ENCODE measurements at places on chromosomes 2 and 18.

DNA sequence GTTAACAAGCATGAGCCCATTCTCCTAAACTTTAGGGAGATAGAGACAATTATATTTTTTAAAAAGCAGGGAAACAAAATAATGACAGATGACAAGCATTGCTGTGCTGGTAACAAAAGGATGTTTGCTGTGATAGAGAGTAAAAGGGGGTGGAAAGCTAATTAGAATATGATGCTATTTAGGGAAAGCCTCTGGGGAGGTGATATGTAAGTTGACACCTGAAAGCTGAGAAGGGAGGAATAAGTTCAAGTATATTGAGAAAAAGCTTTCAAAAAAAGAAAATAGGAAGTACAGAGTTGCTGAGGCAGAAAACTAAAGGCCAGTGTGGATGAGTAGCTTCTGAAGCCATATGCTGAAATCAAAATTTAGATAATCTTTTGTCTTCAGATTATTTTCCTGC lies 565.2 kb upstream of the NRXN1 start:
- ATAC-seq, result no peak

GRCh38 chr2:56185582-56186046 lies 1.8 kb downstream of the CCDC85A start:
- peak; percentile 52 for ATAC-seq

DNA sequence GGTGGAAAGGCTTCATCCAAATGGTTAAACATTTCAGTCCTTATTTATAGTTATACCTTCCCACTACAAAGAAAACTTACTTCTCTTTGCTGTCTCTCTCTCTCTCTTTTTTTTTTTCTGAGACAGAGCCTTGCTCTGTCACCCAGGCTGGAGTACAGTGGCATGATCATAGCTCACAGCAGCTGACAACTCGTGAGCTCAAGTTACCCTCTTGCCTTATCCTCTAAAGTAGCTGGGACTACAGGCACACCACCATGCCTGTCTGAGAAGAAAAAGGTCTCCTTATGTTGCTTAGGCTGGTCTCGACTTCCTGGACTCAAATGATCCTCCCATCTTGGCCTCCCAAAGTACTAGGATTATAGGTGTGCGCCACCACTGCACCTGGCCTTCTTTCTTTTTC lies 32.3 kb upstream of the OLA1 start:
- ATAC-seq, result no peak

DNA sequence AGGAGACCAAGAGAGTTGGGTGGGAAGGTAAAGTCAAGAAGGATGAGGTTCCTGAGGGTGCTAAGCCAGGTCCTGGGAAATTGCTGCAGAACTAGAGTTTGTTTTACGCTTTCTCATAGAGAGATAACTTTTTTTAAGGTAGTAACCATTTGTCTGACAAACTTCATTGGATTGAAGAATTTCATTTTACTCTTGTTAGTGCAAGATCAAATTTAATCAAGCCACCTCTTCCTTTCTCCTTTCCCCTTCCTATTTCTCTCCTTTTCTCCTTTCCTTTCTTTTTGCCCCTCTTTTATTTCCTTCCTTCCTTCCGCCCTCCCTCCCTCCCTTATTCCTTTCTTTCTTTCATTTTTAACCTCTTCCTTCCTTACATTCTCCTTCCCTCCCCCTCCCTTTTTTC lies 65.4 kb downstream of the RDH14 start:
- no peak for ATAC-seq

GRCh38 chr2:110998311-110998710 lies 122.4 kb upstream of the BCL2L11 start:
- ATAC-seq, result no peak

DNA sequence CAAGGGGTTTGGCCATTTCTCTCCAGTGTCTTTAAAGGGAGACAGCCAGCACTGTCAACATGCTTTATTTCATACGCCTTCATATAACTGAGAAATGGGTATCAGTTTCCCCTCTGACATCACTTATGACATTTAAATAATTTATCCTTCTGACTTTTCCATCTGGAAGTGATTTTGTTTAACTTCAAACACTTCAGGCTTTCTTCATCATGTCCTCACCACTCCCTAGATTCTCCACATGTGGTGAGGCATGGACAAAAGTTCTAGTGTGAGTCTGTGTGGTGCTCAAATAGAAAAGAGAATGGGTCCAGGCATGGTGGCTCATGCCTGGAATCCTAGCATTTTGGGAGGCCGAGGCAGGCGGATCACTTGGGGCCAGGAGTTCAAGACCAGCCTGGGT lies 158.6 kb downstream of the TXNL1 start:
- no peak for ATAC-seq

- no peak for ATAC-seq
Measured at GRCh38 chr18:21684731-21685130, 19.8 kb downstream of the ABHD3 start.

DNA sequence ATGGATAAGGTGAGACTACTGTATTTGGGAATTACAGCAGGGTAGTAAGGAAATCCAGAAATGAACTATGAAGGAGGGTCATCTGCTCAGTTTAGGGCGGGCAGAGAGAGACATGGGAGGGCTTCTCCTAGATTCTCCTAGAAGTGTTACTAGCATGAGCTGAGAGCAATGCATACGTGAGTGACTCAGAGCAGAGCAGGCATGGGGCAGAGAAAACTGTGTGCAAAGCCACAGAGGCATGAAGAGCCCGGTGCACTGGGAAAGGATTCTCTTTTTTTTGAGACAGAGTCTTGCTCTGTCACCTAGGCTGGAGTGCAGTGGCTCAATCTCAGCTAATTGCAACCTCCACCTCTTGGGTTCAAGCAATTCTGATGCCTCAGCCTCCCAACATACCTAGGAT lies 116.2 kb downstream of the SOCS6 start:
- 0 out of 3 replicates have a peak, but pooled peaks have one; percentile 32 for ATAC-seq

- ATAC-seq, result no peak
Measured at GRCh38 chr2:141714496-141714895, 416.3 kb downstream of the LRP1B start.

DNA sequence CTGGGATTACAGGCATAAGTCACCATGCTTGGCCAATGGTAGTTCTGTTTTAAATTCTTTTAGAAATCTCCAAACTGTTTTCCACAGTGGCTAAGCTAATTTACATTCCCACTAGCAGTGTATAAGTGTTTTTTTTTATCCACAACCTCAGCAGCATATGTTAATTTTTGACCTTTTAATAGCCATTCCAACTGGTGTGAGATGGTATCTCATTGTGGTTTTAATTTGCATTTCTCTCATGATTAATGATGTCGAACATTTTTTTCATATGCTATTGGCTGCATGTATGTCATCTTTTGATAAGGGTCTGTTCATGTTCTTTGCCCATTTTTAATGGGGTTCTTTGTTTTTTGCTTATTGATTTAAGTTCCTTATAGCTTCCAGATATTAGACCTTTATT lies 20.0 kb downstream of the MOCOS start:
- ATAC-seq, result no peak

DNA sequence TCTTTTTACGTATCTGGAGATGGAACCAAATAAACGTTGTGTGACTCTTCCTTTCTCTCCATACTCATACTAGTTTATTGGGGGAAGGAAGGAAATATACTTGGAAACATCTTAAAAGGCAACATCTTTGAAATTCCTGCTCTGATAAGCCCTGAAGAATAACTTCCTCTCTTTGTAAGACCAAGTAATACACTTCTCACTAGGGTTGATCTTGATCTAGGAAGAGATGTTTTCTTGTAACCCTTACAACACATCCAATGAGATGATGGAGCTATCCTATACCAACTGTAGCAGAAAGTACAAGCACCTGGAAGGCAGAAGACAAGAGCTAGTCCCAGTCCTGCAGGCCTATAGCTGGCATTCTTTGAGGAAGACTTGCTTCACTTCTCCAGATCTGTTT lies 2.0 kb downstream of the ANKRD44 start:
- ATAC-seq, result no peak

DNA sequence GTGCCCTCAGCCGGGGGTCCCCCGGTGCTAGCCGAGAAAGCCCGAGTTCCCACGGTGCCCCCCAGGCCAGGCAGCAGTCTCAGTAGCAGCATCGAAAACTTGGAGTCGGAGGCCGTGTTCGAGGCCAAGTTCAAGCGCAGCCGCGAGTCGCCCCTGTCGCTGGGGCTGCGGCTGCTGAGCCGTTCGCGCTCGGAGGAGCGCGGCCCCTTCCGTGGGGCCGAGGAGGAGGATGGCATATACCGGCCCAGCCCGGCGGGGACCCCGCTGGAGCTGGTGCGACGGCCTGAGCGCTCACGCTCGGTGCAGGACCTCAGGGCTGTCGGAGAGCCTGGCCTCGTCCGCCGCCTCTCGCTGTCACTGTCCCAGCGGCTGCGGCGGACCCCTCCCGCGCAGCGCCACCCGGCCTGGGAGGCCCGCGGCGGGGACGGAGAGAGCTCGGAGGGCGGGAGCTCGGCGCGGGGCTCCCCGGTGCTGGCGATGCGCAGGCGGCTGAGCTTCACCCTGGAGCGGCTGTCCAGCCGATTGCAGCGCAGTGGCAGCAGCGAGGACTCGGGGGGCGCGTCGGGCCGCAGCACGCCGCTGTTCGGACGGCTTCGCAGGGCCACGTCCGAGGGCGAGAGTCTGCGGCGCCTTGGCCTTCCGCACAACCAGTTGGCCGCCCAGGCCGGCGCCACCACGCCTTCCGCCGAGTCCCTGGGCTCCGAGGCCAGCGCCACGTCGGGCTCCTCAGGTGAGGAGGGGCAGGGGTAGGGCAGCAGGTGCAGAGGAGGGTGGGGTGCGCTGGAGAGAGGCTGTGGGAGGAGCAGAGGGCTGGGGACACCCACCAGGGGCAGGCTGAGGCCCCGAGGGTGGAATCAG lies 14.1 kb upstream of the GMPPA start:
- no peak for ATAC-seq
